NCI-H1417 treated with DMSO at 0.1 percent for 48 hours (cell line): ENCODE measurements at places on chromosomes 1 and 21.

GRCh38 chr1:228374711-228375577 lies 31.7 kb downstream of the TRIM11 start:
- no peak for DNase-seq

GRCh38 chr1:199685369-199685768 lies 342.1 kb upstream of the NR5A2 start:
- no peak for DNase-seq

DNA sequence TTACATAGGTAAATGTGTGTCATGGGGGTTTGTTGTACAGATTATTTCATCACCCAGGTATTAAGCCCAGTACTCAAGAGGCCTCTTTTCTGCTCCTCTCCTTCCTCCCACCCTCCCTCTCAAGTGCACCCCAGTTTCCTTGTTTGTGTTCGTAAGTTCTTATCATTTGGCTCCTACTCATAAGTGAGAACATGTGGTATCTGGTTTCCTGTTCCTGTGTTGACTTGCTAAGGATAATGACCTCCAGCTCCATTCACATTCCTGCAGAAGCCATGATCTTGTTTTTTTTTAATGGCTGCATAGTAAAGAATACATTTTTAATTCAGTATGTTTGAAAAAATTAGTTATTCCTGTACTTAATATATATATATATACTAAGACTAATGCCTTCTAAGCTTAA lies 107.7 kb downstream of the CLDN17 start:
- no peak for DNase-seq

- DNase-seq = no peak
Measured at GRCh38 chr1:15928971-15929965, 46.6 kb downstream of the ZBTB17 start.

- no peak for DNase-seq
Measured at GRCh38 chr1:182495002-182495401, 45.1 kb downstream of the RGSL1 start.
